Stimulated activated CD8-positive, alpha-beta memory T cell treated with anti-CD3 and anti-CD28 coated beads, Interleukin-15, amount 100 ng/mL, for 24 hours (primary cell): ENCODE measurements at places on chromosomes 6 and 20.

- no peak for DNase-seq
Measured at GRCh38 chr20:15916623-15917022, 656.6 kb downstream of the KIF16B start.

GRCh38 chr20:14415467-14415866 is 78.1 kb upstream of the FLRT3 start:
- no peak for DNase-seq

DNA sequence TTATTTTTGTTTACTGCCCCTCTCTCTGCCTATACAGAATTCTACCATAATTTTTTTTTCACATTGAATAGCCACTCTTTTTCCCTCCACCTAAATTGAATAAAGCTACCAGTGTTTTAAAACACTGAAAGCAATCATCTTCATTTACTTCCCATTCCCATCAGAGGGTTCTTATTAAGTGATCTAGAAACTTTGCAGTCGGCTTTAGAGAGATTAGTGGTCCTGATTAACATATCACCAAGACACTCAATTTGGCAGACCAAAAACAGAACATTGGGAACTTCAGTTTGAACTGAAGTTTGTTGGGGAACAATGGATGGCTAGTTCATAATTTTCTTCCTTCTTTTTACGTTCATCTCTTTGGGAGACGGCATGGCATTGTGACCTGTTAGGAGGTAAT is 249.5 kb downstream of the CBLN4 start:
- no peak for DNase-seq

GRCh38 chr6:1796706-1797529 is 187.2 kb downstream of the FOXC1 start:
- DNase-seq, result no peak

- DNase-seq, result no peak
Measured at GRCh38 chr20:63268256-63268655, 4.4 kb upstream of the ARFGAP1 start.

DNA sequence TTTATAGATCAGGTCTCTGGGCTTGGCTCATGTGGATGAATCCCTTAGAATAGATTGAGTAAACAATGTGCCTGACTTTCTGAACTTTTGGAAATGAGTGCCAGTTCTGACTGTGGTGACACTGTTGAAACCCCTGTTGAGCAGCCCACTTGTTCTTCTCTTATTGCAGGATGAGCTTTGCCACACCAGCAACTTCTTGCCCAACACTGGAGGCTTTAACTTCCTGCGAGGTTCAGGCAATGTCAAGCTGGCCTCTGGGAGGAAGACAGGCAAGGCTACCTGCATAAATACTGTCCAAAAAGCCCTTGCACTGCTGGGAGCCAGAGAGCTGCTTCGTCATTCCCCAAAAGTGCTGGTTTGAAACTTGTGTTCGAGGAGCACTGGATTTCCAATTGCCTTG is 32.8 kb upstream of the SMIM8 start:
- no peak for DNase-seq

- DNase-seq, result no peak
Measured at GRCh38 chr20:50144362-50144761, 9.2 kb downstream of the PEDS1 start.

GRCh38 chr6:25579902-25580495 is 72.0 kb upstream of the SCGN start:
- no peak for DNase-seq

DNA sequence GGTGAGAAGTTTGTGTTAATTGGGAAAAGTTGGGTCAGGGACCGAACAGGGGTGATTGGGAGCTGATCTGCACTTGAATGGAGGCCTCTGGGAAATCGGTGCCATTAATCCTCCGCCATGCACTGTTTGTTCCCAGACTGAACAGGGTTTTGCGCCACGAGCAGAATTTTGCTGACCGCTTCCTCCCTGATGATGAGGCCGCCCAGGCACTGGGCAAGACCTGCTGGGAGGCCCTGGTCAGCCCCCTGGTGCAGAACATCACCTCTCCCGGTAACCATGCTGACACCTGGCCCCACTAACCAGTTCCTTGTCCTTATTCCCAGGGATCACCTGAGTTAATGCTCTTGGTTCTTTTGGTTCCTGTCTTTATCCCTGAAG is 21.7 kb downstream of the CUL9 start:
- no peak for DNase-seq

- no peak for DNase-seq
Measured at GRCh38 chr6:53605543-53606235, 59.9 kb downstream of the KLHL31 start.

GRCh38 chr6:140774080-140774505 is 1358.6 kb upstream of the GJE1 start:
- no peak for DNase-seq

DNA sequence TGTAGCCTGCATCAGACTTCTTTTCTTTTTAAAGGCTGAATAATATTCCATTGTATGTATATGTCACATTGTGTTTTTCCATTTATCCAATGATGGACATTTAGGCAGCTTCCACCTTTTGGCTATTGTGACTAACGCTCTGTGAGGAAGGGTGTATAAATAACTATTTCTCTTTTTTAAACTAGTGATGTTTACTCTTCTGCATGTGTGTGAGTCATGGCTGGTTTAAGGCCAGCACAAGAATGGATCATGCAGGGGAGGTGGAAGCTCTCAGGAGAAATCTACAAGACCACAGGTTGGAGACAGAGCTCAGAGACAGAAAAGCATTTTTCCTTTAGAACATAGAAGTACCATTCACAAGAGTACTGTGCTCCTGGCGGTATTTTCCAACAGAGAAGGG is 307.2 kb downstream of the SOX4 start:
- DNase-seq, result no peak
